ENCODE measurements at places on chromosomes 1 and 21.

GRCh38 chr1:208173749-208174148 lies 70.4 kb downstream of the PLXNA2 start:
- H3K27me3 ChIP-seq, result no peaks in the 10 kb centered on the region
- no peaks in the 10 kb centered on the region for H3K36me3 ChIP-seq
- H3K4me1 ChIP-seq, result peaks cover 99% of the 10 kb centered on the region
- DNase-seq, result no peak

DNA sequence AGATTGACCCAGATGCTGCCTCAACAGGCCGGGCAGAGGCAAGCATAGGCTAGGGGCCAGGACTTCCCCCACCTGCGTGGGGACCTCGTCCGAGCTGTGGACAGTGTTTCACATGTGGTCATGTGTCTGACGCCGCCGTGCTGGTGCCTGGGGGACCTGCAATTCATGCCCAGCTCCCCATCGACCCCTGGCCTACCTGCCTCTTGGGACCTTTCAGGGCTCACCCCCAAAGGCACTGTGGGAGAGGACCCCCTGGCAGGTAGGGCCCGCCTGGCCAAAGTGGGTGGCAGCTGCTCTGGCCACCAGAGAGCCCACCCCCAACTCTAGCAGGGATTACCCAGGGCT lies 4.4 kb downstream of the TMEM201 start:
- peak overlapping the region; percentile 63 for H3K27ac ChIP-seq
- DNase-seq, result no peak
- H3K4me1 ChIP-seq, result peaks cover 52% of the 10 kb centered on the region

DNA sequence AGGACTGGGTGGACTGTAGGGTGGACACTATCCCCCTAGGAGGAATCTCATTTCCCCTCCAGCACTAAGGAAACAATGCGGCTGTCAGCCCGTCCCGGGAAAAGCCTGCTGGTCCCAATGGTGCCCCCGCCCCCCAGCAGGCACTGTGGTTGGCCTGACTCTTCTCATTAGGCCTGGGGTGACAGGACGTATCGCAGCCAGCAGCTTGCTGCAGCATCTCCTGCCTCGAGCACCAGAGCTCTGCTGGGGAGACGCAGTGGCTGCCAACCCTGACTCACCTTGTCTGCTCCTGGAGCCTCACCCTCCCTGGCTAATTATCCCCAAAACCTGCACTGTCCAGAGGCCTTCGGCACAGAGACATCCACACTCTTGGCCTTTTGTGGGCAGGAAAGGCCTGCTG lies 115.1 kb upstream of the GJB5 start:
- no peak overlapping the region for H3K27ac ChIP-seq
- no peak for DNase-seq
- no peaks in the 10 kb centered on the region for H3K4me1 ChIP-seq
- H3K27me3 ChIP-seq, result 0 out of 2 replicates have a peak, but pooled peaks cover 1% of the 10 kb centered on the region

- H3K4me3 ChIP-seq, result no peak overlapping the region
- no peak overlapping the region for H3K27ac ChIP-seq
- H3K27me3 ChIP-seq, result no peaks in the 10 kb centered on the region
- peaks cover 37% of the 10 kb centered on the region for H3K4me1 ChIP-seq
Measured at GRCh38 chr1:52706136-52706670, 8.1 kb upstream of the COA7 start.

- peaks cover 25% of the 10 kb centered on the region for H3K27me3 ChIP-seq
- H3K36me3 ChIP-seq, result no peaks in the 10 kb centered on the region
- H3K27ac ChIP-seq, result no peak overlapping the region
- no peak for DNase-seq
Measured at GRCh38 chr1:226497991-226498639, 50.4 kb upstream of the STUM start.

GRCh38 chr1:234371414-234371813 lies 1.8 kb upstream of the COA6 start:
- H3K4me3 ChIP-seq, result no peak overlapping the region
- no peak for DNase-seq
- no peaks in the 10 kb centered on the region for H3K27me3 ChIP-seq
- H3K36me3 ChIP-seq, result peaks cover 12% of the 10 kb centered on the region
- H3K4me1 ChIP-seq, result peaks cover 40% of the 10 kb centered on the region

GRCh38 chr1:99749504-99750347 lies 16.7 kb downstream of the FRRS1 start:
- peaks cover 60% of the 10 kb centered on the region for H3K4me1 ChIP-seq
- no peak for DNase-seq
- peak overlapping the region; percentile 8 for H3K27ac ChIP-seq
- H3K36me3 ChIP-seq, result peaks cover 16% of the 10 kb centered on the region
- H3K4me3 ChIP-seq, result no peak overlapping the region
- no peaks in the 10 kb centered on the region for H3K27me3 ChIP-seq

DNA sequence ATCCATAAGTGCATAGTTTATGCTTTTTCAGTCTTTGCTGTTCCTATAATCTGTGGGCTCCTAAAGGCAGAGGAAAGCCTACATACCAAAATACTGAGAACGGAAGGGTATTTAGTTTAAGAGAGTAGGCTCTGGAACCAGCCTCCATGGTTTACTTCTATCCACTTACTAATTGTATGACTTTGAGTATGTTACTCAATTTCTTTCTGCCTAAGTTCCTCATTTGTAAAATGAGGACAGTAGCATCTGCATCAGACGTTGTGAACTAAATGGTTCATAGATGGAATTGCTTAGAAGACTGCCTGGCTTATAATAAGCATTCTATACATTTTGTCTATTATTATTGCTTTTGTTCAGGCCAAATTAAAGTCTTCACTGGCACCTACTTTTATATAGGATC lies 111.0 kb downstream of the NTNG1 start:
- H3K4me3 ChIP-seq, result no peak overlapping the region
- no peak for DNase-seq
- no peaks in the 10 kb centered on the region for H3K4me1 ChIP-seq
- no peaks in the 10 kb centered on the region for H3K27me3 ChIP-seq

GRCh38 chr21:38669186-38669585 lies 136.5 kb upstream of the ETS2 start:
- H3K4me3 ChIP-seq, result no peak overlapping the region
- no peaks in the 10 kb centered on the region for H3K27me3 ChIP-seq
- peak; percentile 20 for DNase-seq
- H3K4me1 ChIP-seq, result peaks cover 20% of the 10 kb centered on the region
- no peaks in the 10 kb centered on the region for H3K36me3 ChIP-seq
- no peak overlapping the region for H3K27ac ChIP-seq

DNA sequence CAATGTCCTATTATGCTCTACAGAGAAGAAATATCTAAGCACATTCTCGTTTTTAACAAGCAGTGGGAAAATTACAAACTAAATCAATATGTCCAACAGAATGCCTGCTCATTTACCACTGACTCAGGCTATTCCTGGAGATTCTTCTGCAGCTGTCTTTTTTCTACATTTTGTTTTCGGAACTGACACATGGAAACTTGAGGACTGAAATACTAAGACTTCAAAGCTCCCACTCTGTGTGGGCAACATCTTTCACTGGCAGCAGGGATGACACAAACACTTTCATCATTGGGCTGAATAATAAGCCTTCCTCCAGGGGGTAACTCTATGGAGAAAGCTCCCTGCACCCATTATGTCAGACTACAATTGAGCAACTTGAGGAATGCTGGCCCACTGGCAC lies 175.5 kb upstream of the NCAM2 start:
- H3K4me1 ChIP-seq, result no peaks in the 10 kb centered on the region
- no peak overlapping the region for H3K4me3 ChIP-seq
- no peak for DNase-seq
- H3K27ac ChIP-seq, result no peak overlapping the region

- H3K4me3 ChIP-seq, result no peak overlapping the region
- H3K27ac ChIP-seq, result no peak overlapping the region
- no peaks in the 10 kb centered on the region for H3K4me1 ChIP-seq
- H3K27me3 ChIP-seq, result peaks cover 43% of the 10 kb centered on the region
- H3K36me3 ChIP-seq, result no peaks in the 10 kb centered on the region
Measured at GRCh38 chr1:46539972-46540371, 11.5 kb downstream of the KNCN start.

DNA sequence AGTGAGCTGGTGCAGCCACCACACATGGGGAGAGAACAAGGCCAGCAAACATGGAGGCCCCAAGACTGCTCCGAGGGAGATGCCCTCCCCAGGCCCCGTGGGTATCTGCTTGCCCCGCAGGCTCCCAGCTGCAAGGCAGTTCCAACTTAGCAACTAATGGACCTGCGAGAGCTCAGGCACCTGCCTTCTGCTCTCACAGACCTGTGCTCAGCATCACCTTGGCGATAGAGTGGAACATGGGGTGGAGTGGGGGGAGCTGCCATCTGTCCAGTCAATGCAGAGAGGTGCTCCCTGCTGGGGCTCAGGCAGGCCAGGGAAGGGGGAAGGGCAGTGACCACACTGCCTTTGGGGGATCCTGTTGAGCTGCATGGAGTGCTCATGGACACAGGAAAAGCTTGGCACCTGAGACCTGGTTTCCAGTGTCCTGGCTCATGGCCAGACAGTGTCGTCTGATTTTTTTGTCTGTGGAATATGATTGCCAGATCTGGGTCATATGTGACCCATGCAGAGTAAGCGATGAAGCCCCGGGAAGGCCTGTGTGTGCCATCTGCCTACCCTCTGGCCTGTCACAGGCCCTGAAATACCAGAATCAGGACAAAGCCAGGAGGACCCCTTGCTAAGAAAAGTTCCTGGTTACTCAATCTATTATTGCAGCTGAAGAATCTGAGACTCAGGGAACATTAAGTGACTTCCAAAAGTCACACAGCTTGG lies 39.9 kb upstream of the TENT5C start:
- no peaks in the 10 kb centered on the region for H3K36me3 ChIP-seq
- H3K4me3 ChIP-seq, result no peak overlapping the region
- DNase-seq, result no peak
- H3K4me1 ChIP-seq, result peaks cover 14% of the 10 kb centered on the region
- no peaks in the 10 kb centered on the region for H3K27me3 ChIP-seq
- no peak overlapping the region for H3K27ac ChIP-seq

DNA sequence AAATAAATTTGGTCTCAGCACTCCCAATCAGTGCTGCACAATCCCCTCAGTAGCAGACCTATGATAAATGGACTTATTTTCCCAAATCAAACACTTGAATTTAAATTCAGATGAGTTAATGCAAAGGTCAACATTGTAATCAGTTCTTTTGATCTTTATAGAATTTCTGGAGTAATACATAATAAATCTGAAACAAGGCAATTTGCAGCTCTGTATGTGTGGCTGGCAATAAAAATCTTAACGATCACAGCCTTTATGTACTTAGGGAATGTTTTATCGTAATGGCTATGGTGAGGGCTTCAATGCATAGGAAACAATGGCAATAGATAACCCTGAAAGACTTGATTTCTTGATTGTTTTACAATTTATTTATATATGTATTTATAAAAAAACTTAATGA lies 91.4 kb downstream of the GPATCH2 start:
- no peak overlapping the region for H3K27ac ChIP-seq
- no peak for DNase-seq
- no peaks in the 10 kb centered on the region for H3K36me3 ChIP-seq
- H3K4me1 ChIP-seq, result no peaks in the 10 kb centered on the region
- no peaks in the 10 kb centered on the region for H3K27me3 ChIP-seq

DNA sequence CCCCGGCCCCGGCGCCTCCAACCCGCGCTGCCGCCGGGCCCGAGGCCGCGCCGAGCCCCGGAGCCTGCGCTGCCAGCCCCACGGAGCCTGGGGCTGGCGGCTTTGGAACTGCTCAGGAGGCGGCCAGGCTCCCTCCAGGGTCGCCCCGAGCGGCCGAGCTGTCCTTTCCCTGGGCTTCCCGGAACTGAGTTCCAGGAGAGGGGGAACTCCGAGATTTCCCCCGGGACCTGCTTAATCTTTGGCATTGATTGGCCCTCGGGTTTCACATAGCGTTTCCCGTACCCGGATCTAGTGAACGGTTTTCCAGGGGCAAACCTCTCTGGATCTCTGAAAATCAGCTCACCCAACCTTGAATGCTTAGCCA lies 504 bp downstream of the H6PD start:
- H3K36me3 ChIP-seq, result no peaks in the 10 kb centered on the region
- peak overlapping the region; percentile 92 for H3K27ac ChIP-seq
- peaks cover 81% of the 10 kb centered on the region for H3K4me1 ChIP-seq
- H3K27me3 ChIP-seq, result no peaks in the 10 kb centered on the region
- peak; percentile 36 for DNase-seq

GRCh38 chr1:6342056-6342455 lies 51.5 kb downstream of the ACOT7 start:
- no peak for DNase-seq
- H3K27me3 ChIP-seq, result no peaks in the 10 kb centered on the region
- peaks cover 12% of the 10 kb centered on the region for H3K4me1 ChIP-seq
- H3K4me3 ChIP-seq, result no peak overlapping the region
- peaks cover 11% of the 10 kb centered on the region for H3K36me3 ChIP-seq

DNA sequence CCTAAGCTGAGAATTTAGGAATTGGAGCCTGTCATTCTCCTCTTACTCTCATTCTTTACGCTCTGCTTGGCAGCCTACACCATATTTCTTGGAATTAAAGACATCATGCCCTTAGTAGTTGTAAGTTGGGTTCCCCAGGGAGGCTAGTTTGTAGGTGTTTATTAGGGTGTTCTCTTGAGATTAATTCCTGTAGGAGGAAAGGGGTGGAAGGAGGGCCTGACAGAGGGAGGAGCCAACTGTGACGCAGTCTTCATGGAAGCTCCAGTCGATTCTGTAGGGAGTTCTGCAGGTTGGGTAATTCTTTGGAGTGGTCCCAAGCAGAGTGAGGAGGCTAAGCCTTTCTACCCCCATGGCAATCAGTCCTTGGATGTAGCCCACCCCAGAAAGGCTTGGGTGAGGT lies 111.4 kb downstream of the HHAT start:
- H3K27me3 ChIP-seq, result no peaks in the 10 kb centered on the region
- no peak overlapping the region for H3K27ac ChIP-seq
- no peak for DNase-seq
- H3K36me3 ChIP-seq, result no peaks in the 10 kb centered on the region
- H3K4me3 ChIP-seq, result no peak overlapping the region
- no peaks in the 10 kb centered on the region for H3K4me1 ChIP-seq

- H3K36me3 ChIP-seq, result peaks cover 41% of the 10 kb centered on the region
- H3K4me3 ChIP-seq, result peak overlapping the region; percentile 13
- no peak for DNase-seq
- peaks cover 75% of the 10 kb centered on the region for H3K4me1 ChIP-seq
Measured at GRCh38 chr1:154222918-154223317, 2.2 kb downstream of the UBAP2L start.

- peaks cover 5% of the 10 kb centered on the region for H3K4me1 ChIP-seq
- no peaks in the 10 kb centered on the region for H3K27me3 ChIP-seq
- no peak overlapping the region for H3K4me3 ChIP-seq
- H3K27ac ChIP-seq, result no peak overlapping the region
Measured at GRCh38 chr1:94265011-94265422, 27.6 kb upstream of the ARHGAP29 start.

- H3K36me3 ChIP-seq, result no peaks in the 10 kb centered on the region
- no peak for DNase-seq
- H3K27me3 ChIP-seq, result no peaks in the 10 kb centered on the region
- no peaks in the 10 kb centered on the region for H3K4me1 ChIP-seq
Measured at GRCh38 chr1:180821970-180822369, 90.7 kb upstream of the KIAA1614 start.

GRCh38 chr1:16141573-16142336 lies 14.1 kb downstream of the EPHA2 start:
- no peaks in the 10 kb centered on the region for H3K27me3 ChIP-seq
- no peak overlapping the region for H3K4me3 ChIP-seq
- peaks cover 46% of the 10 kb centered on the region for H3K36me3 ChIP-seq
- no peak for DNase-seq
- peaks cover 72% of the 10 kb centered on the region for H3K4me1 ChIP-seq

- H3K36me3 ChIP-seq, result no peaks in the 10 kb centered on the region
- no peak overlapping the region for H3K27ac ChIP-seq
- no peak for DNase-seq
- 0 out of 3 replicates have a peak, but pooled peaks cover 3% of the 10 kb centered on the region for H3K27me3 ChIP-seq
Measured at GRCh38 chr1:28163496-28164161, 12.9 kb downstream of the PTAFR start.

- peaks cover 44% of the 10 kb centered on the region for H3K36me3 ChIP-seq
- no peak overlapping the region for H3K4me3 ChIP-seq
- H3K4me1 ChIP-seq, result peaks cover 26% of the 10 kb centered on the region
Measured at GRCh38 chr1:62530516-62531154, 66.7 kb upstream of the ANGPTL3 start.
